ENCODE measurements at places on chromosomes 3 and 15. TPM values are rescaled to one million over a fixed set of nuclear protein-coding genes. Genes with fewer than 3 reads are reported as not detected.

DNA sequence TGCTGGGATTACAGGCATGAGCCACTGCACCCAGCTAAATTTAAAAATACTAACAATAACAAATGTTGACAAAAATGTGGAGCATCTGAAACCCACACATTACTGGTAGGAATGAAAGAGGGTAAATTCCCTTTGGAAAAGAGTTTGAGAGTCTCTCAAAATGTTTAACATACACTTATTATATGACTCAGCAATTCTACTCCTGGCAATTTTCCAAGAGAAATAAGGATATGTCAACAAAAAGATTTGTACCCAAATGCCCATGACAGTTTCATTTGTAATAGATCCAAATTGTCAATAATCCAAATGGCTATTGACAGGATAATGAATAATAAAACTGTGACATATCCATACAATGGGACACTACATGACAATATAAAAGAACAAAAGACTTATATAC, 9.0 kb downstream of the HCLS1 start:
- no peak overlapping the region for H3K27ac ChIP-seq
- no peak for DNase-seq
- H3K4me3 ChIP-seq, result no peak overlapping the region
- no peaks in the 10 kb centered on the region for H3K36me3 ChIP-seq

The TEX9 gene
- 0.77 TPM for total RNA-seq

The STRIT1 gene
- 11.7 TPM for total RNA-seq

GRCh38 chr15:68781766-68782588, 38.7 kb downstream of the ANP32A start:
- H3K36me3 ChIP-seq, result peaks cover 84% of the 10 kb centered on the region
- peaks cover 30% of the 10 kb centered on the region for H3K4me1 ChIP-seq
- no peak overlapping the region for H3K4me3 ChIP-seq
- no peaks in the 10 kb centered on the region for H3K27me3 ChIP-seq

GRCh38 chr3:52046186-52046901, 10.0 kb downstream of the DUSP7 start:
- H3K36me3 ChIP-seq, result peaks cover 32% of the 10 kb centered on the region
- H3K27me3 ChIP-seq, result no peaks in the 10 kb centered on the region
- H3K27ac ChIP-seq, result peak overlapping the region; percentile 76
- DNase-seq, result no peak

The TLNRD1 gene
- 5.5 TPM for total RNA-seq

- H3K27ac ChIP-seq, result no peak overlapping the region
- DNase-seq, result no peak
- peaks cover 31% of the 10 kb centered on the region for H3K4me1 ChIP-seq
- H3K27me3 ChIP-seq, result no peaks in the 10 kb centered on the region
- H3K4me3 ChIP-seq, result no peak overlapping the region
- H3K36me3 ChIP-seq, result peaks cover 29% of the 10 kb centered on the region
Observed at GRCh38 chr15:68332266-68332665, 54.7 kb downstream of the FEM1B start.

The SPATA12 gene
- total RNA-seq, result not detected

DNA sequence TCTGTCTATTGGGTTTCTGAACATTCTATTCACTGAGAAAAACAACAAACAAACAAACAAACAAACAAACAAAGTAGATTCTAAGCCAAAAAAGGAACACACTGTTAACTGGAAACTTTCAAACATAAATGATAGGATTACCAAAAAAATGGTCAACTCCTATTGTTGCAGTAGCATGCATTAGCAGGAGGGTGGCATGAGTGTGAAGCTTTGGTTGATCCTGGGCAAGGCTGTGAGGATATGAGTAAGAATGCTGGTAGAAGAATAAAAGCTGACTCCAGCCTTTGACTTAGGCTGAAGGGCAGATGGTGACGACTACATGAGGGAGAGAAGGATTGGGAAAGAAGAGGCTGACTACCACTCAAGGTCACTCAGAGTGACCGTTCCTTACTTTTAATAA, 810.3 kb downstream of the VGLL3 start:
- DNase-seq, result no peak
- H3K4me1 ChIP-seq, result no peaks in the 10 kb centered on the region
- H3K27me3 ChIP-seq, result no peaks in the 10 kb centered on the region
- no peak overlapping the region for H3K4me3 ChIP-seq
- no peak overlapping the region for H3K27ac ChIP-seq

GRCh38 chr3:27391796-27392195, 22.6 kb upstream of the NEK10 start:
- H3K4me3 ChIP-seq, result no peak overlapping the region
- no peak for DNase-seq
- no peak overlapping the region for H3K27ac ChIP-seq
- H3K27me3 ChIP-seq, result no peaks in the 10 kb centered on the region

The ZNF621 gene
- 10.2 TPM for total RNA-seq

The CDHR4 gene
- total RNA-seq, result not detected

The PLSCR2 gene
- total RNA-seq, result not detected

- H3K27me3 ChIP-seq, result no peaks in the 10 kb centered on the region
- no peak overlapping the region for H3K4me3 ChIP-seq
- H3K36me3 ChIP-seq, result no peaks in the 10 kb centered on the region
- peaks cover 14% of the 10 kb centered on the region for H3K4me1 ChIP-seq
Observed at GRCh38 chr3:140091143-140091542, 156.2 kb downstream of the CLSTN2 start.

The TNFSF10 gene
- 12.6 TPM for total RNA-seq

DNA sequence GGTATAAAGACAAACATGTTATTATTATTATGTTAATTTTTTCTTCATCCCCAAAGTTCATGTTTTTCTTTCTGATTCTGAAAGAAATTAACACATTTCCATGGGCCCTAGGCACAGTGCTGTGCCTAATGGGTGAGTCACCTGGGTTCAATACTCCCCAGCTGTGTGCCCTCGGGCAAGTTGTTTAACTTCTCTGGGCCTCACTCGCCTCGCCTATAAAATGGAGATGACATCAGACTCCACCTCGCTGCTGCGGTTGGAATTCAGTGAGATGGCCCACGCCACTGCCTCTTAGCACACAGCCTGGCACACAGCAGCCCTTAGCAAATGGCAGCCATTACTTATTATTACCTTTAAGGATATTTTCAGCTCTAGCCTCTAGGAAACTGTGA, 22.6 kb downstream of the DNASE1L3 start:
- peaks cover 22% of the 10 kb centered on the region for H3K4me1 ChIP-seq
- H3K4me3 ChIP-seq, result no peak overlapping the region
- H3K27me3 ChIP-seq, result no peaks in the 10 kb centered on the region
- H3K27ac ChIP-seq, result peak overlapping the region; percentile 52
- H3K36me3 ChIP-seq, result no peaks in the 10 kb centered on the region

- DNase-seq, result no peak
- H3K36me3 ChIP-seq, result peaks cover 42% of the 10 kb centered on the region
- H3K4me3 ChIP-seq, result no peak overlapping the region
- no peak overlapping the region for H3K27ac ChIP-seq
Observed at GRCh38 chr3:49908373-49909199, 4.9 kb upstream of the MST1R start.

The PLA2G4B gene
- 3.8 TPM for total RNA-seq

GRCh38 chr3:34862456-34862855, 776.9 kb upstream of the ARPP21 start:
- no peaks in the 10 kb centered on the region for H3K27me3 ChIP-seq
- no peak overlapping the region for H3K4me3 ChIP-seq
- DNase-seq, result no peak
- no peak overlapping the region for H3K27ac ChIP-seq
- H3K4me1 ChIP-seq, result no peaks in the 10 kb centered on the region

- H3K4me1 ChIP-seq, result no peaks in the 10 kb centered on the region
- no peak for DNase-seq
- H3K36me3 ChIP-seq, result no peaks in the 10 kb centered on the region
- H3K4me3 ChIP-seq, result no peak overlapping the region
- no peak overlapping the region for H3K27ac ChIP-seq
Observed at GRCh38 chr3:86837871-86838270, 153.1 kb downstream of the VGLL3 start.

DNA sequence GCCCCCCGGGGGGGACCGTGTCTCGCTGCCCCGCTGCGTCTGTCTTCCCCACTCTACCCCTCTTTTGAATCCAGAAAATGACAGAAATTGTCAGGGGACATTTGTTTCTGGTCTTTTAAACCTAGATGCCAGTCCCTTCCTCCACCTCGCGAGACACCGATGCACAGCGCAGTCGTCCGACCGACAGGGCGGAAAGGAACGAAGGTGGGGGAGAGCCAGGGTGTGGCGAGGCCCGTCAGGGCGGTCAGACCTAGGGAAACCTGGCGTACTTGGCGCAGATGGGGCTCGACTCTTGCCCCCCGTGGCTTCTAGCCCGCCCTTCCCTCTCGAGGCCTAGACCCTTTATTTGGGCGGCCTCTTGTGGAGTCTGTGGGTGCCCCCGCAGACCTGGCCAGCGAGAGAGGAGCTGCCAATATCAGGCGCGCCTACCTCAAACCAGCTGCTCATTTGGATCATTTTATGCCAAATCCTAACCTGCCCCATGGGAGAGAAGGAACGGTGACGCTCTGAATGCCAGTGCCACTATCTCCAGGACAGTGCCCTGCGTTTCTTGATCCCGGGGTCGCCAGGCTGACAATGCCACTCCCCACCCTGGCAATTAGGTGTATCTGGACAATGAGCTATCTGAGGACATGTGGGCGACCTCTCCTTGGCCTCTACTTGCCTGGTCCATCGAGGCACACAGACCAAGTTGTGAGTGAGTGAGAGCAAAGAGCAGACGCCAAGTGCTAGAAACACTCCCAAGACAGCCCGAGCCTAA, 500 bp upstream of the RAB6B start:
- H3K36me3 ChIP-seq, result no peaks in the 10 kb centered on the region
- peak overlapping the region; percentile 84 for H3K4me3 ChIP-seq
- peaks cover 52% of the 10 kb centered on the region for H3K4me1 ChIP-seq
- peaks cover 22% of the 10 kb centered on the region for H3K27me3 ChIP-seq
- no peak for DNase-seq
- H3K27ac ChIP-seq, result peak overlapping the region; percentile 57

The PIGZ gene
- total RNA-seq, result 3.7 TPM

GRCh38 chr3:17081520-17081919, 196.8 kb downstream of the PLCL2 start:
- peaks cover 18% of the 10 kb centered on the region for H3K36me3 ChIP-seq
- H3K27me3 ChIP-seq, result no peaks in the 10 kb centered on the region
- H3K27ac ChIP-seq, result peak overlapping the region; percentile 59
- H3K4me3 ChIP-seq, result no peak overlapping the region

- peaks cover 73% of the 10 kb centered on the region for H3K4me1 ChIP-seq
- peak; percentile 45 for DNase-seq
- H3K4me3 ChIP-seq, result no peak overlapping the region
Observed at GRCh38 chr3:120552184-120553172, 43.7 kb upstream of the NDUFB4 start.

- peaks cover 5% of the 10 kb centered on the region for H3K36me3 ChIP-seq
- H3K27me3 ChIP-seq, result no peaks in the 10 kb centered on the region
- H3K4me3 ChIP-seq, result peak overlapping the region; percentile 47
- H3K27ac ChIP-seq, result peak overlapping the region; percentile 83
- no peak for DNase-seq
- peaks cover 44% of the 10 kb centered on the region for H3K4me1 ChIP-seq
Observed at GRCh38 chr3:114584734-114585371, 291.0 kb downstream of the TIGIT start.

DNA sequence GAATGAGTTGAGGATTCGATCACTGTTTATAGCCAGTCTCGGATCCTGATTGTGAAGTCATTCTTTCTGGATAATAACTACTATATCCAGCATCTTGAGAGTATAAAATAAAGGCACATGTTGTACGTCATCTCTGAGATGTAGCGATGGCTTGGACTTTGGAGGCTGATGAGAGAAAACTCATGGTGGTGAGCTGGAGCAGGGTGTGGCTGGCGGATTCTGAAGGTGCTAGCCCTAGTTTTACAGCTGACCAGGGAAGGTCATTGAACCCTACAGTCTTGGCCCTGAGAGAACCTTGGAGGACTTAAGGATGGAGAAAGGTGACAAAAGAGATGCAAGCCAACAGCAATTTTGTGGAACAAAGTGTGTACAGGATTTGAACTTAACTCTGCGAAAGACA, 153.8 kb downstream of the IGF1R start:
- no peak overlapping the region for H3K4me3 ChIP-seq
- peaks cover 68% of the 10 kb centered on the region for H3K4me1 ChIP-seq
- no peak for DNase-seq
- no peaks in the 10 kb centered on the region for H3K36me3 ChIP-seq

GRCh38 chr15:96307856-96308394, 22.6 kb upstream of the NR2F2 start:
- peak overlapping the region; percentile 29 for H3K27ac ChIP-seq
- H3K4me1 ChIP-seq, result peaks cover 5% of the 10 kb centered on the region
- no peak overlapping the region for H3K4me3 ChIP-seq
- H3K36me3 ChIP-seq, result no peaks in the 10 kb centered on the region

Measured in left ventricle myocardium inferior (tissue), 1 donor.